ENCODE measurements at places on chromosomes 16 and 17.

- no peak for DNase-seq
Observed at GRCh38 chr17:79790805-79791734, 5.8 kb downstream of the CBX8 start.

DNA sequence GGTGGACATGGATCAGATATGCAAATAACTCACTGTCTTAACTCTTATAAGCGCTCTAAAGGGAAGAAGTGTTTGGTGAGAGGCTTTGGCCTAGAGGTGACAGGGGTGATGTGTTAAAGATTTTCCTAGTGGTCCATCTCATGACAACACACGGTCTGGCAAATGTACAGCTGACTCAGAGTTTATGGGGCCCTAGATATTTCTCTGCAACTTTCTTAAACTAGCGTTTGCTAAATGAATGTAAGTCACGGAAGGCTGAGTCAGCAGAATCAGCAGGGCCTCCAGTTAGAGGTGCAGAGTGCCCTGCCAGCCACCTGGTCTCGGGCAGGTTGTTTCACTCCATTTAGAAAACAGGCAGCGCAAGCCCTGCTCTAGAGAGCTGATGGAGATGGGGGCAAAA, 40.1 kb downstream of the CLEC16A start:
- no peak for DNase-seq

GRCh38 chr17:33990943-33991706, 264.0 kb upstream of the CCL2 start:
- no peak for DNase-seq

DNA sequence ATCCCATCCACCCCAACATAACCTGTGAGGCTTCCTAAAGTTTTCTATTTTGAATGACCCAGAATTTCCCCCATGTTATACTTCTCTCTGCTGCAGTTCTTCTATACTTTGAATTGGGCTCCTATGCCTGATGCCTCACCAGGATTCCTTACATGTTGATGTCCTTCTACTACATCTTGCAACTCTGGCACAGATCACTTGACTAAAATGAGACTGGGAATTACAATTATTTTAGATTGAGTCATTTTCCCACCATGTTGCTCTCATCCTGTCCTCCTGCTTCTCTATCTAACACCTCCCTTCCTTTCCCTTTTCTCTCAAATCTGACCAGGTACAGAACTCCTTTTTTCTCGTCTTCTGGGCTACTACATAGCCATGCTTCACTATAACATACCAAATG, 314.0 kb upstream of the KCNJ16 start:
- DNase-seq, result no peak

DNA sequence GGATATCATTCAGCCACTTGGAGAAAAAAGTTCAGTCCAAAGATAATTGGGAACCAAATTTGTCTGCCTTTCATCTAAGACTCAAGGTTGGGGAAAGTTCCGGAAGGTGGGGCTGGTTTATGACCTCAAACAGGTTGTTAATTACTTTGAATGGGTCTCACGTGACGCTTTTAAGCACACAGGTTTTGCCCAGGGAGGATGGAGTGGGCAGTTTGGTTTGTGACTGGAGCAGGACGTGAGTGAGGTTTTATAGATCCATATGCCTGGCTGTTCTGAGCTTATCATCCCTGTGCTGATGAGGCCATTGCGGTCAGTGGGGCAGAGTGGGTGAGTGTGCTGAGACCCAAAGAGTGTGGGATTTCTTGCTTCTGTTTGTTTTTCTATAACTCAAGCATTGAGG, 38.7 kb upstream of the GPRC5B start:
- no peak for DNase-seq

GRCh38 chr17:40174514-40174913, 2.8 kb upstream of the RAPGEFL1 start:
- no peak for DNase-seq

DNA sequence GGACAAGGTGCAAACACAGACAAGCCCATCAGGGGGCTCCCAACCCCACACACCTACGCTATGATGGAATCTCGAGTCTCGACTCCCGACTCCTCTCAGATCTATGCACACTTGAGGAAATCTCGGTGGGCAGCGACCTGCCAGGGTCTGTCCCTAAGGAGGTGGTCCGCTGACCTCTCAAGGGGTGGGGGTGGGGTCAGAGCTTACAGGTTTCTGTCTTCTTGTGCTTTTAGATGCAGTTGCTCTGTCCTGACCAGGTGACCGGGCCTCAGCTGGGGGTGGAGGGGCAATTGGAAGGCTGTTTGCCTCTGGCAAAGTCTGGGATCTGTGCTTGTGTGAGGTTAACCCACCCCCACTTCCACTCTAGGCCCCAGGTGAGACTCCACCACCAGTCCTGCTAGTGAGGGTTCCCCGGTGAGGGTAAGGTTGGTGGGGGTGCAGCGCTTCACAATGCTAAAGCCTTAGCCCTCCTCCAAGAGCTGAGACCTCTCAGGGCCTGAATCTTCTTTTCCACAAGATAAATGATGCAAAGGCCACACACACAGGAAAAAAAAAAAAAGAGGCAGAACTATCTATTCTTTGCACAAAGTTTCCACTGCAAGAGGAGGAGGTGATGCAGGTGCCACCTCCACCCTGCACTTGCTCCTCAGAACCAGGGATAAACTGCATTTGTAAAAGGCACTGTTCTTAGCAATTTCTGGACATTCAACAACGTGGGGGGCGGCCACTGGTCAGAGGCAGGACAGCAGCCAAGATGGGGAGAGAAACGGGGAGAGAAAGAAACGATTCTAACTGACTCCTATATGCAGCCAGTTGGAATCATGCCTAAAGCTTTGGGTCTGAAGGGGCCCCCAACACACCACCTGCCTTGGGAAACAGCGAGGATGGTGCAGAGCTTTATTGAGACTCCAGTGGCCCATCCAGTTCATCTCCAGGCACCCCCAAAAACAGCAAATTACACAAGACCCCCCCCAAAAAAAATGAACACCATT, 4.1 kb downstream of the CISD3 start:
- no peak for DNase-seq

GRCh38 chr16:52165961-52166360, 381.0 kb downstream of the TOX3 start:
- DNase-seq, result peak; percentile 2

- DNase-seq, result no peak
Observed at GRCh38 chr17:33375783-33376182, 82.7 kb upstream of the ASIC2 start.

DNA sequence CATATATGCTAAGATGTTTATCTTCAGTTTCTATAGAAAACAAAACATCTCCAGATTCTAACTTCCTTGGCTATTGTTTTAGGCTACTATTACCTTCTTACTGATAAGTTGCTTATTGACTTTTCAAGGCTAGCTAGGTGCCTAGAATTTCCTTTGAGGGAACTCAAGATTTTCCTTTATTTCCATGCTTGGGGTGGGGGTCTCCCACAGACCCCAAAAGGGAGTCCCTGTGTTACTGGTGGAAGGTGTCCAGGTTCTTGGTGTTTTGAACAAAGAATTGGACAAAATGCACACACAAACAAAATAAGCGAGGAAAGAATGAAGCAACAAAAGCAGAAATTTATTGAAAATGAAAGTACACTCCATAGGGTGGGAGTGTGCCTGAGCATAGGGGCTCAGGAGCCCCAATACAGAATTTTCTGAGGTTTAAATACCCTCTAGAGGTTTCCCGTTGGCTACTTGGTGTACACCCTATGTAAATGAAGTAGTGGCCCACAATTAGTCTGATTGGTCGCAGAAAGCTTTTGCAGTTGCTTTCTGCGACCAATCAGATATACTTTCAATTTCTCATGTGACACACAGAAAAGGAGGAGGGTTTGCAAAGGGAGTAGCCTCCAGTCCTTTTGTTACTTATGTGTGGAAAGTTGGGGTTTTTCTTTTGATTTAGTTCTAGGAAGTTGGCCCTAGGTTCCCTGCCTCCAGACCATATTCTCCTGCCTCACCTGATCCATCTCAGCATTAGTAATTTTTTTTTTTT, 67.5 kb downstream of the MARF1 start:
- no peak for DNase-seq

DNA sequence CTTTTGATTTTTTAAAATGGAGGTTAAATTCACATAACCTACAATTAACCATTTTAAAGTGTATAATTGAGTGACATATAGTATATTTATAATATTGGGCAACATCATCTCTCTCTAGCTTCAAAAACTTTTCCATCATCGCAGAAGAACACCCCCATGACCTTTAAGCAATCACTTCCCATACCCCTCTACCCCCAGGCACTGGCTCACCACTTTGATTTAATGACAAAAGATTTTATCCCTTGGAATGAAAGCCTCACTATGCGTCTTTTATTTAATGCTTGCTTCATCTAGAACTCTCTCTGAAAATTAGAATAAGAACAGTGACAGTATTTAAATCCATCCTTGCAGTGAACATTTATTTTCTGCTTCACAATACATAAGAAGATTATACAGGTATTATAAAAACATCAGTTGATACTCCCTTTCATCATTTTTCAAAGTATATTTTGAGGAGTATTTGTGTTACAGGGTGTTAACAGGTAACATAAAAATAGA, 3.2 kb upstream of the KRTAP1-3 start:
- DNase-seq, result no peak

- no peak for DNase-seq
Observed at GRCh38 chr17:54282886-54283285, 460.2 kb downstream of the KIF2B start.

GRCh38 chr16:2244926-2245795, 6.2 kb downstream of the ECI1 start:
- no peak for DNase-seq

- DNase-seq, result no peak
Observed at GRCh38 chr17:45226576-45226975, 4.9 kb downstream of the FMNL1 start.

- no peak for DNase-seq
Observed at GRCh38 chr16:74724820-74725549, 24.3 kb upstream of the MLKL start.

- DNase-seq, result no peak
Observed at GRCh38 chr17:50884439-50885311, 18.5 kb upstream of the TOB1 start.

DNA sequence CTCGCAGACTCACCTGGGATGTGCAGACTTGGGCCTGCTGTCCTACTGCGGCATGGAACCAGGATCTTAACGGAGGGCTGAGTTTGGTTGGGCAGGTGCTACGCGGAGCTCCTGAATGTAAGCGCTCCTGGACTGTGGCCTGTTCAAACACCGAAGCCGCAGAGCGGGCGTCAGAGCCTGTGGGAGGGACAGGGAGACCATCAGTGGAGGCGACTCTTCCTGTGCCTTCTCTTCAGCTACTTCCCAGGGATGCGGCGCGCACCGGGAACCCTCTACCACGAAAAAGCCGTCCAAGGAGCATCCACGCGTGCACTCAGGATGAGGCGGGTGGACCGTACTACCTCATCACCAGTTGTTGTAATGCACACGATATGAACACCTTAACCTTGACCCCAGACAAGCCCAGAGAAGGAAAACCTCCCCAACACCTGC, 2.0 kb downstream of the USP36 start:
- no peak for DNase-seq

GRCh38 chr16:8376430-8376829, 213.9 kb downstream of the TMEM114 start:
- DNase-seq, result no peak

- no peak for DNase-seq
Observed at GRCh38 chr16:71347146-71347545, 11.4 kb upstream of the CALB2 start.

- peak; percentile 77 for DNase-seq
Observed at GRCh38 chr16:56729735-56730662, at the start of gene NUP93. NUP93 (plus strand) TSS chr16:56730129; CDS start chr16:56748248, 18,119 bp downstream.

DNA sequence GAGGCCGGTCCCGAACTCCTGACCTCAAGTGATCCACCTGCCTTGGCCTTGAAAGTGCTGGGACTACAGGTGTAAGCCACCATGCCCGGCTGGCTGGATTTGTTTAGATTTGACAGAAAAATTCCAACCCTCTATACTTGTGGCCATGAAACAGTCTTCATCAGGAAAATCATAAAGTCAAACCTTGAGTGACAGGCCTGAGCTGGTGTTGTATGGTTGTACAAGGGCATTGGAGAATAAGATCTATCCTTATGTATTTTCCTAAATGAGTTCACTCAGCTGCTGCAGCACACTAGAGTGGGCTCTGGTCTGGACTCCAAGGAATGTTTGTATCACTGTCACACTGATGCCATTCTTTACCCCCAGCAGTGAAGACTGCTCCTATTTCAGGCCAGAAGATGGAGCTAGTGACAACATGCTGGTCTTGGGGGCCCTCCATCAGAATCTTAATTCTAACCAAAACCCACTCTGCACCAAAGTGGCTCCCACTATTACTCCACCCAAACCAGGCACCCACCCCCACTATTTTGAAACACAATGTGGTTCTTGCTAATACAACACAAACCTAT, 27.4 kb downstream of the SNX11 start:
- no peak for DNase-seq

DNA sequence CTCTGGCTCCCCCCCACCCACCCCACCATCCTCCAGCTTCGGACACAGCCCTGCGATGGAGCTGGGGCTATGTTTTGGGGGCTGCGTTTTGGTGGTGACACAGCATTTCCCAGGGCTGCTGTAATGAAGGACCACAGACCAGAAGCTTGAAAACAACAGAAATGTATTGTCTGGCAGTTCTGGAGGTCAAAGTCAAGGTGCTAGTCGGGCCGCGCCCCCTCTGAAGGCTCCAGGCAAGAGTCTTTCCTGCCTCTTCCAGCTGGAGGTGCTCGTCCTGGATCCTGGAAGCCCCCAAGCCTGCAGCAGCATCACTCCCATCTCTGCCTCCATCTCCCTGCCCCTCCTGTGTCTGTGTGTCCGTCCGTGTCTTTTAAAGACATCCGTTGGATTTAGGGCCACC, 50.8 kb downstream of the TBC1D16 start:
- DNase-seq, result no peak

GRCh38 chr17:21278450-21279197, 5.9 kb upstream of the MAP2K3 start:
- no peak for DNase-seq

DNA sequence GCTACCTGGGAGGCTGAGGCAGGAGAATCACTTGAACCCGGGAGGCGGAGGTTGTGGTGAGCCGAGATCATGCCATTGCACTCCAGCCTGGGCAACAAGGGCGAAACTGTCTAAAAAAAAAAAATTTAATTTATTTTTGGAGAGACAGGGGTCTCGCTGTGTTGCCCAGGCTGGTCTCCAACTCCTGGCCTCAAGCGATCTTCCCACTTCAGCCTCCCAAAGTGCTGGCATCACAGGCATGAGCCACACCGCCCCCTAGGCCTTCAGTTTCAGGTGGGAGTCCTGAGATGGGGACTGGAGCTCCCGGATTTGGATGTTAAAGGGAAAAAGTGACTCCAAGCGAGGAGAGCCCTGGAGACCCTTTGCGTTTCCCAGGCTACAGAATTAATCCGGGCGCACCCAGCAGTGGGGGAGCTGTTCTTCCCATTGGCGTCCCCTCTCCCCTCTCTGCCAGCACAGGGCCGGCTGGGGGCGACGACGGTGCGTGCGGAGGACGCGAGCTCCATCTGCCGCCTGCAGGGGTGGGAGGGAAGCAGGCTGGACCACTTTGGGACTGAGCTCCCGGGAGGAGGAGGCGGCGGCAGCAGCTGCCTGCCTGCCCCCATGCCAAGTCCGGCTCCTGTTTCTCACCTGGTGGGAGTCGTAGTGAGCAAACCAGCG, 49.3 kb upstream of the USP7 start:
- DNase-seq, result peak; percentile 18

- no peak for DNase-seq
Observed at GRCh38 chr16:22764662-22765327, 49.2 kb upstream of the HS3ST2 start.
